Epithelial cell of esophagus (primary cell): ENCODE measurements at places on chromosomes 1 and 21.

GRCh38 chr1:202201266-202201665, 7.7 kb downstream of the LGR6 start:
- no peak for DNase-seq

DNA sequence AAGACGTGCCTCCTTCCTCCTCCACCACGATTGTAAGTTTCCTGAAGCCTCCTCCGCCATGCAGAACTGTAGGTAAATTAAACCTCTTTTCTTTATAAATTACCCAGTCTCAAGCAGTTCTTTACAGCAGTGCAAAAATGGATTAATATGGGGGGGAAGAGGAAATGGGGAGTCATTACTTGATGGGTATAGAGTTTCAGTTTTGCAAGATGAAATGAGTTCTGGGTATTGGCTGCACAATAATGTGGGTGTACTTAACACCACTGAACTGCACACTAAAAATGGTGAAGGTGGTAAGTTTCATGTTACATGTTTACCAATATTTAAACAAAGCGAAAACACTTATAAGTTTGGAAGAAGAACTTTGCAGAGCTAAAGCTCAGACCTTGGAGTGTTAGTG, 24.3 kb upstream of the DISP1 start:
- DNase-seq, result no peak

DNA sequence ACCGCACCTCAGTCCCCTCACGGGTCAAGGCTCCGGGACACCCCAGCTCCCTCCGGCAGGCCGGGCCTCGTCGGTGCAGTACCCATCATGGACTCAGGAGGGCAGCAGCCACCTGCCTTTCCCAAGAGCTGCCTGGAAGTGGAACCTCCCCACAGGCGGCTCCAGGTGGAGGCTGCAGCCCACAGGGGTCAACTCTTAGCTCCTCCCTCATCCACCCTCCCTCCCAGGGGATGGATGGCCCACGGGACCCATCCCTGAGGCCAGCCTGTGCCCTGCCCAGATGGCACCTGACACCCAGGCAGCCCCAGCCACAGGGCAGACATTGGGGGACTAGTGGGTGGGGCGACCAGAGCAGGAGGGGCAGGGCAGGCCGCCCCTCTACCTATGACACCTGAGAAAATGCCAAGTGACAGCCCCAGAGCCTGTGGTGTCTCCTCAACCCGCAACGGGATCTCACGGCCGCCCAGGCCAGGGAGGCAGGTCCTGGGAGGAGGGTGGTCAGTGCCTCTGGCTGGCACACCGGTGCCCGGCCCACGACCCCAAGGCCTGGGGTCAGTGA, 1.2 kb upstream of the ARHGEF16 start:
- DNase-seq, result peak; percentile 74

DNA sequence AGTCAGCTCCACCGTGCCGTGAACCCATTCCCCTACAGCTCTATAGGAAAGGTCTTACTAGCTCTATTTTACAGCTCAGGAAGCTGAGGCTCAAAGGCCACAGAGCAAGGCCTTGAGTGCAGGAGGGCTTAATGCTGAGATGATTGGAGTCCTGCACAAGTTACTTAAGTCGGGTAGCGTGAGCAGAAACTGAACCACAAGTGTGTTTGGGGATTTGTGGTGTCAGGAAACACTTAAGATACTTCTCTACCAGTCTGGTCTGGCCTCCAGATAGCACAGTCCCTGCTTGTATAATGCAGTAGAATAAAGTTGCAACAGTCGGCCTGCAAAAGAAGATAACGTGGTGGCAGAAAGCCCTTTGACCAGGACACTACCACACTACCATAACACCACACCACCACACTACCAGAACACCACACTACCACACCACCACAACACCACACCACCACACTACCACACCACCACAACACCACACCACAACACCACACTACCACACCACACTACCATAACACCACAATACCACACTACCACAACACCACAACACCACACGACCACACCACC, 118.1 kb downstream of the SPSB1 start:
- peak; percentile 14 for DNase-seq

GRCh38 chr1:6747674-6748073, 37.6 kb upstream of the CAMTA1 start:
- DNase-seq, result no peak

DNA sequence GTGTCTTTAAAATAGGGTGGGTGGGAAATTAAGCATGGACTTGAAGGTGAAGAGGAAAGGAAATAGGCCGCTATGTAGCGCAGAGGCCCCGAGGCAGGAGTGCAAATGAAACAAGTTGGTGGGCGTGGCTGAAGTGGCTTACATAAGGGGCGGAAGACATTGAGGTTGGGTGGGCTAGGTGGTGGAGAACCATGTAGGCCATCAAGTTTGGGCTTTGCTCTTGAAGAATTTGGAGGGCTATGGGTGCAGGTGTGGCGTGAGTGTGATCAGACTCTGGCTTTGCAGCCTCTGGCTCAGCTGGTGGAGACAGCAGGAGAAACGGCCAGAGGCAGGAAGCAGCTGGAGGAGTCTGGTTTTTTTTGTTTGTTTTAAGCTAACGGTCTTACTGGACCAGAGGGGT, 6.7 kb downstream of the SLFNL1 start:
- no peak for DNase-seq

DNA sequence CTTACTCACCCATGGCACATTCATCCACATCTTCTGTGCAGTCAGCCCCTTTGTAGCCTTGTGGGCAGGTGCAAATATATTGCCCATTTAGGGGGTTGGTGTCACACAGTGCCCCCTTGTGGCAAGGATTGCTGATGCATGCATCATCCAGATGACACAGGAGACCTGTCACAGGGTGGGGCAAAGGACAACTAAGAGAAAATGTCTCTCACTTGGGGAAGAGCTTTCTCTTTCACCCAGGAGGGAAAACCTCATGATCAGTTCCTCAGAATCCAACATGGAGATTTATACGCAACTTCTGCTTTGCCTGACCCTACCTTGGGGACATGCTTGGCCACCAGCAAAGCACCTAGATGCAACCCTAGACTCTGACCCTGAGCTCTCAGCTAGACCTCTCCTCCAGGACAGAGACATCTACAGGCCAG, 71.8 kb upstream of the ADAM30 start:
- DNase-seq, result peak; percentile 75

GRCh38 chr21:31846690-31847089, 26.1 kb upstream of the HUNK start:
- no peak for DNase-seq

GRCh38 chr1:159092036-159092760, 15.6 kb upstream of the AIM2 start:
- DNase-seq, result peak; percentile 87

GRCh38 chr1:109256971-109257681, 7.8 kb downstream of the CELSR2 start:
- peak; percentile 99 for DNase-seq

- no peak for DNase-seq
Observed at GRCh38 chr1:31846484-31846883, 30.7 kb upstream of the SPOCD1 start.

DNA sequence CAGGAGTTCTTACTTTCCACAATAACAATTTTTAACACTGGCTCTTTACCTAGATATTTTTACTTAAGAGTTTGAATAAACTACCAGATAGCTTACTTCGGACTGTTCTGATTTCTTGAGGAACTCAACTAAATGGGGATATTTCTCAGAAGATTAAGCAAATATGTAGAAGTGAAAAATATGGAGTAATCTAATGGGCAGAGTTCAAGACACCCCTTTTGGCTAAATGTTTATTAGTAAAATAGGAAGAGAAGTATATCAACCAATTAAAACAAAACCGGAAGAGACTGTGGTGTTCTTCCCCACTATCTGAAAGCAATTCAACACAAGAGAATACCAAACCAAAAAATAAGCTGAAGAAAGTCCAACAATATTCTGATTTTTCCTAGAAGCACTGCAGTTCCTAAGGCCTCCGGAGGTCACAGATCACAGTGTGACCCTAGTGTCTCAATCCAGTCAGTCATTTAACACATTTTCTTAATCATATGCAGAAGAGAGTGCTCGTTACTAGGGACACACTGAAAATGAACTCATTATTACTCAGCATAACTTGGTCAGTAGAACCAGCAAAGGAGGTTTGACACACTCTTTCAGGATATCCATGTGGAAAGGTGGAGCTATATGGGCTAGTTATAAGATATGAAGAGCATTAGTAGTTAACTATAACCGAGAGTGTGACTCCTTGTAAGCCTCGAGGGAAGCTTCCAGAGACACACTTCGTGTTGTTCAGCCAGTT, 5.2 kb downstream of the SIPA1L2 start:
- DNase-seq, result peak; percentile 87

DNA sequence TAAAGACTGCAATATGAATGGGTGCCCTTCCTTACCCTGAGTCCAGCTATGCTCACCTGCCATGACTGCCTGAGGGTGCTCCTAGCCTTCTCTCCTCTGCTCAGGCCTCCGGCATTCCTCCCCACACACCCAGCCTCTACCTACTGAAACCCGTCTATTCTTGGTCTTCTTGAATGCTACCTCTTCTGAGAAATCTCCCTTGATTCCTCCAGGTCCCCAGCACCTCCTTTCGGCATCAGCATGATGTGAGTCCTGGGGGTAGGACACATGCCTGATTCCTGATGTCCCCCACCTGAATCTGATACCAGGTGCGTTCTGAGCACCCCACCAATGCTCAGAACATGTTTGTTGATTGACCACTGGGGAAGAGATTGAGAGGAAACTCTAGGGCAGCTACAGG, 8.6 kb downstream of the LDLRAD1 start:
- DNase-seq, result no peak

DNA sequence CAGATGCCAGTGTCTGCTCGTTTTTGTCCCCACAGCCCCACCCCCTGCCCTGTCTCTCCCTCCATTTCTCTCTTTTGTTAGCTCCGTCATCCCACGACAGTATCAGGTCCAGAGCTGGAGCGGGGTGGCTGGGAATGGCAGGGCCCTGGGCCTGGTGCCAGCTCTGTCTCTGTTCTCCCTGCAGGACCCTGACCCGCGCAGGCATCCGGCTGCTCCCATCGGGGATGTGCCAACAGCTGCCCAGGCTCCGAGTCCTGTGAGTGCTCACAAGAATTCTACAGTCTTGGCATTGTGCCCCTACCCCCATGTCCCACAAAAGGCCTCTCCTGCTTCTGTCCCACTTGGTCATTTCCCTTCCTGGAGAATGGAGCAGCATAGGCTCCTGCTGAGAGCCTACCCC, 37.4 kb downstream of the UBE2T start:
- no peak for DNase-seq

GRCh38 chr1:19345391-19345790, 33.3 kb downstream of the SLC66A1 start:
- DNase-seq, result no peak

GRCh38 chr1:74534241-74534640, 21.8 kb upstream of the LRRC53 start:
- DNase-seq, result no peak

DNA sequence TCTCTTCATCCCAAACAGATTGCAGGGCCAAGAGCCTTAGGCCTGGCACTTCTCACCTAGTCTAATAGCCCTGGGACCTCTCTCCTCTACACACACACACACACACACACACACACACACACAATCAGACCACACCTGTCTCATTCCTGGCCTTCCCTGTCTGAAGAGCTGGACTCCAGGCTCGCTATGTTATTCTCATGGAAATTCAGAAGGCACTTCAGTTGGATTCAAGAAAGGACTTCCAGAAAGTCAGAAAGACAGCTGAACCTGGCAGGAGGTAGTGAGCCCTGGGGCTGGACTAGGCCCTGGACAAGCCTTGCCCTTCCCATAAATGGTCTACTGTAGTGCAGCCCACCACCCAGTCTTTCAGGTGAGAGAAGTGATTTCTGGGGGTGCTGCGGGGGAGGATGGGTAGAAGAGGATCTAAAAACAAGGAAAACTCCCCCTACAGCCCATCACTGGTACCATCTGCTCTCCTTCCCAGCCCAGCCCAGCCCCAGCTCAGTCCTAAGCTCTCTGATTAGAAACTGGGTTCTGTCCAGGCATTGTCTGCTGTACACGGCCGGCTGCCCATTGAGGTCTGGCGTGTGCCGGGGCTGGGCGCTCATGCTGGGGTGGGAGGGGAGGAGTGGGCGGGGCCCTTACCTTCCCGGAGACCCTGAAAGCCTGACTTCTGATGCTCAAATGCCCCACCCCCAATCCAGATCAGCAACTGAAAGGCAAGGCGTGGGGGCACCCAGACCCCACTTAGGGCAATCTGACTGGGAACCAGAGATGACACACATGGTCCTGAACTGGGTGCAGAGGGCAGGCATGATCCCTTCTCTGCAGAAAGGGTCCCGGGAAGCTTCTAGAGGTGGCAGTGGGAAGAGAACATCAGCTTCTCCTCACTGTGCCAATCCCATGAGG, 2.5 kb downstream of the KIF21B start:
- DNase-seq, result peak; percentile 32

DNA sequence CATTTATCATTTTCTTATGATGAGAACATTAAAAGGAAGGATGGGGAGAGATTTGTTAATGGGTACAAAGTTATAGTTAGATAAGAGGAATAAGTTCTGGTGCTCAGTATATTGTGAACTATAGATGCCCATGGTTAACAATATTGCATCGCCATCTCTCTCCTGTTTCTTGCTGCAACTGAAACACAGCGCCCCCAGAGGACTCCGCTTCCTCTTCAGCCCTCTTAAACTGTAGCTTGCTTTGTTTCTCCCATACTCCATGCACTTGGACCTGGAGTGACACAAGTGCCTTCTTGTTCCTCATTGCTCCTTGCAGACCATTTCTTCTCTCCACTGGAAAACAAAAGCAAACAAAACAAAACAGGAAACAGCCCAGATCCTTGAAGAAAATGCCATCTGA, 70.1 kb upstream of the NTPCR start:
- peak; percentile 61 for DNase-seq

GRCh38 chr1:224623743-224624333, 7.7 kb downstream of the CNIH3 start:
- peak; percentile 44 for DNase-seq

DNA sequence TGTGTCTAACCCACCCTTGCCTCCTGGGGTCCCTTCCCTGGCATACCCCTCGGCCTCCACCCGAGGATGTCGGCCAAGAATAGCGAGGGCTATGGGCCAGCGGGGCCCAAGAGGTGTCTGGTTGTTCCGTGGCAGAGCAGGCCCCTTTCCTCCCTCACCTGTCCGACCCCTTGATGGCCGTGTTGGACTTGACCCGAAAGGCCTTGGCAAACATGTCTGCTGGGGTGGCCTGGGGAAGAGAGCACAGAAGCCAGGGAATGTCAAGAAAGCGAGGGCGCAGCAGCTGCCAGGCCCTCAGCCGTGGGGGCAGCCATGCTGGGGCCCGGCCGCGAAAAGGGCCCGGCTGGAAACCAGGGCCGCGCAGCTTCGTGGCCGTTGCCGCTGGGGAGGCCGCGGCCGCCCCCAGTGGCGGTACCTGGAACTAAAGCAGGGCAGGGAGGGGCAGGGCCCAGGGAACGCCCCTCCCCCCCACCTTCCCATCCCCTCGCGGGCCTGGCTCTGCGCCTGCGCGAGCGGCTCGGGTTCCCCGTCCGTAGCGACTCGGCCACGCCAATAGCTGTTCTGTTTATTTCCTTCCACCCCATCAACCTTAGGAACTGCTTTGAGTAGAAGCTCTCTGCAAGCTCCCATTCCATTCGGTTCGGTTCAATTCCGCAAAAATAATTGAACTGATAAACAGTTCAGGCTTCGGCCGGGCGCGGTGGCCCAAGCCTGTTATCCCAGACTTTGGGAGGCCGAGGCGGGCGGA, at the start of gene EIF2D:
TSS of gene EIF2D (minus strand) at position 337 of the 748 bp plus-strand sequence. CDS start at position 214, 123 bp downstream.
- peak; percentile 91 for DNase-seq
